Dermis microvascular lymphatic vessel endothelial cell (primary cell): ENCODE measurements at places on chromosomes 1 and 21. TPM values are rescaled to one million over a fixed set of nuclear protein-coding genes. Genes with fewer than 3 reads are reported as not detected.

DNA sequence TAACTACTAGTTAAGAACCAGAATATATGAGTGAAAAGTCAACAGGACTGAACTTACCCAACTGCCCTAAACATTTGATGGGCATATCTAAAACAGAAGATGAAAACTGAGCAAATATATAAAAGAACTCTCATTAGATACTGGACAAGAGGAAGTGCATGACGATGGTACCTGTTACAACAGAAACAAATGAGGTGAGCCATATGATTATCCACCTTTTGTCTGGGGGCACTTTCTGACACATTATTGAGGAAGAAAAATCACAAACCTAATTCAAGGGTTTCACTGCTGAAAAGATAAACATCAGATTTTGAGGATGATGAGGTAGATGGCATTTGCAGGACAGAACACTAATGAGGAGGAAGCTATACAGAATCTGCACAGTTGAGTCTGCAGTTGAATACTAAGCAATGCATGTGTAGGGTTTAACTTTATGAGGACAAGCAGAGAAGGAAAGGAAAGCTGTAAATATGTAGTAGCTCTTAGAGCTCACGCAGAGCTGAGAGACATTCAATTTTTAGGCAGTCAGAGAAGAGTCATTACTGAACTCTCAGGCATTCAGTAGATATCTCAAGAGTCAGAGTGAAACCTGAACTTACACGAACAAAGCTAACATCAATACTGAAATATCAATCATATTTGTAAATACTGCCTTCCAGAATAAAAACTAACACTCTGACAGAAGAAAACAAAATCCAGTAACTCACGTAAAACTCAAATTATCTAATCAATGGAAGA is 262.1 kb downstream of the AKT3 start:
- DNase-seq: no peak

DNA sequence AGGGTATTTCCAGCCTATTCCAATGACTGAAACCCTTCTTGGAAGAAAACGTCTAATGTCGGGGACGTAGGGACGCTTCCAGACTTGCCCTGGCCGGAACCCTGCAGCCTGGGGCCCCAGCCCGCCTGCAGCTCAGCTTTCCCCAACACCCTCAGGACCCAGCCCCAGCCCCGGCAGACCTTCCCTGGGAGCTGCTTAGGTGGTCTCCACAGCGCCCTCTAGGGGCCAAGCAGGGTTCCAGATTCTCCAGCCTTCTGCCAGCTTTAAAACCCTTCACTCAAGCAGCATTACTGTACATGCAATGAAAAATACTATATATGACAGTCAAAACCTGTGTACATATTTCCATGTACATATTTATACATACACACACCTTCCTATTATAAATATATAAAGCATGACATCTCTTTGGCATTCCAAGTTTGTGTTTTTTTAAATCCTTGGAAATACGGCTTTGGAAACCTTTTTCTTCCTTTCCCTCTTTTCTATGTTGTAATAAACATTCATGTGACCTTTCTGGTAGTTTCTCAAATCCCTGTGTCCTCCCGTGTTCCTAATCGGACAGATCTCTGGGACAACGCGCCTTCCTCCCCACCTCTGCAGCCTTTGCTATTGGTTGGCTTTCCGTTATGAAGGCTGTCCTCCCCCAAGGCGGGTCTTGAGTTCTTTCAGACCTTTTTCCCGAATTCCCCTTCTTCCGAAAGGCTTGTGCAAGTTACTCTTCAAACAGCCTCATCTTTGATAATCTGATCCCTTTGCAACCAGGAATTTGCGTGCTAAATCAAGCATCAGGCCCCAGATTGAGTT is 60.3 kb downstream of the STUM start:
- peak; percentile 45 for DNase-seq

- DNase-seq: no peak
Observed at GRCh38 chr1:3598051-3598491, 13.2 kb downstream of the MEGF6 start.

The ZFP69 gene
- 1.4 and 1.5 TPM in 2 replicates for total RNA-seq

The ABCA4 gene
- 27.9 and 189 TPM in 2 replicates for total RNA-seq

DNA sequence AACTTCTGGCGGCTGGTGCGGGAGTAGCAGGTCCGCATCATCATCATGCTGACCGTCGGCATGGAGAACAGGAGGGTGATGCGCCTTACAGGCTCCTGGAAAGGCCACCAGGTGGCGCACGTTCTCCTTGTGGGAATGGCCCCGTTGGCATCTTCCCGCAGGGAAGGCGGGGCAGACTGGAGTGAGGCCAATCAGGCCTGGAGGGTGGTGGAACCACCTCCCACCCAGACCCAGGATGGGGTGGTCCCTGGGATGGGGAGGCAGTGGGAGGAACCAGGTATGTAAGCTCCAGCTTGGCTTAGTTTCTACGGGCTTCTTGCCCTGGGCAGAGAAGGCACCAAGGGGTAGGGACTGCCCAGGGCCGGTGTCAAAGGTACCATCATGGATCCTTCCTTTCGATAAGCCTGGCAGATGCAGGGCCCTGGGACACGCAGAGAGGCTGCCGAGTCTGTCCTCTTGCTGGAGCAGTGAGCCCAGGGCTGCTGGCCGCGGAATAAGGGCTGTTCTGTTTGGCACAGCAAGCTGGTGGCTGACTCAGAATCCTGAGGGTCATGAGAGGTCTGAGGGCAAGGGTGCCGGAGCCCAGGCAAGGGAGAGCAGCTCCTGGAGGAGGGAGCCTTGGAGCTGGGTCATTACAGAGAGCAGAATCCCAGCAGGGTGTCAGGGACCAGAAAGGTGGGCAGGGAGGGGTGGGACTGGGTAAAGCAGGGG is 8.7 kb upstream of the LGR6 start:
- peak; percentile 29 for DNase-seq

GRCh38 chr1:103156966-103157365 is 48.6 kb upstream of the COL11A1 start:
- no peak for DNase-seq

The FMO4 gene
- total RNA-seq: 0.51 and 0.63 TPM in 2 replicates
